ENCODE measurements at places on chromosomes 7 and 10.

DNA sequence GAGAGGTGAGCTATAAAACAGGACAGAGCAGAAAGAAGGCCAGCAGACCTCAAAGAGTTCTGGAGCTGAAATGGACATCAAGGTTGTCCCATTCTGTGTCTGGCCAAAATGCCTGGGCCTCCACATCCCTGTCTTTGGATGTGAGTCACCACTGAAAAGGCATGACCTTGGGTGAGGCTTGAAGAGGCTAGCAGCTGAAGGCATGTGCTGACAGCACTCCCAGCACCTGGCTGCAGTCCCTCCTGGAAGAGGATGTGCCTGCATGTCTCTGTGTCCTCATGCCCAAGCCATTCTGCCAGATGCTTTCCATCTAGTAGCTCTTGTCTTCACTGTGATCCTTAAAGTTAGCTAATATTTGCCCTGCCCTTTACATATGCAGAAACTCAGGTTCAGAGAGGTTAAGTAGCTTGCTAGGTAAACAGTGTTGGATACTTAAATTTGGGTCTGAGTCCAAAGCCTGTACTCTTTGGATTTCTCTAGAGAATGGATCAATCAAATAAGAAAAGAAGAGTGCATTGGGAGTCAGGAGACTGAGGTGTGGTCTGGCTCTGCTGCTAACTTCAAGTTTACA is 35.8 kb downstream of the HECW1 start:
- no peak for DNase-seq

GRCh38 chr10:86033581-86033980 is 333.0 kb downstream of the GRID1 start:
- DNase-seq: no peak

- no peak for DNase-seq
Measured at GRCh38 chr10:5511231-5511884, 12.0 kb upstream of the CALML5 start.

- no peak for DNase-seq
Measured at GRCh38 chr7:128954150-128954549, 16.4 kb downstream of the IRF5 start.

DNA sequence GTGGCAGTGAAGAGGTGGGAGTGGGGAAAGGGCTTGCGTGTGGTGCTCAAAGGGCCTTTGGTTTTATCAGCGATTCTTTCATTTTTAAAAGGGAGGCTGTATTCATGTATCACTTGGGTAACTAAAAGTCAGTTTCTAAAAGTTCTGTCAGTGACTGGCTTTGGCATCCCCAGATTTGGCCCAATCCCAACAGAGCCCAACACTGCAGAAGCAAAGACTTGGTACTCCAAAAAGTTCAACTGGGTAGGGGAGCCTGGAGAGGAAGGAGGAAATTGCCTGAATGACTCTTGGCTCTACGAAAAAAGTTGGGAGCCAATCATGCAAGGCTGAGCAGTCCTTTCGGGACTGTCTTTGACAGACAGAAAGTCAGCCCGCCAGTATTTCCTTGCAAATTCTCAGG is 54.5 kb upstream of the COL13A1 start:
- no peak for DNase-seq

DNA sequence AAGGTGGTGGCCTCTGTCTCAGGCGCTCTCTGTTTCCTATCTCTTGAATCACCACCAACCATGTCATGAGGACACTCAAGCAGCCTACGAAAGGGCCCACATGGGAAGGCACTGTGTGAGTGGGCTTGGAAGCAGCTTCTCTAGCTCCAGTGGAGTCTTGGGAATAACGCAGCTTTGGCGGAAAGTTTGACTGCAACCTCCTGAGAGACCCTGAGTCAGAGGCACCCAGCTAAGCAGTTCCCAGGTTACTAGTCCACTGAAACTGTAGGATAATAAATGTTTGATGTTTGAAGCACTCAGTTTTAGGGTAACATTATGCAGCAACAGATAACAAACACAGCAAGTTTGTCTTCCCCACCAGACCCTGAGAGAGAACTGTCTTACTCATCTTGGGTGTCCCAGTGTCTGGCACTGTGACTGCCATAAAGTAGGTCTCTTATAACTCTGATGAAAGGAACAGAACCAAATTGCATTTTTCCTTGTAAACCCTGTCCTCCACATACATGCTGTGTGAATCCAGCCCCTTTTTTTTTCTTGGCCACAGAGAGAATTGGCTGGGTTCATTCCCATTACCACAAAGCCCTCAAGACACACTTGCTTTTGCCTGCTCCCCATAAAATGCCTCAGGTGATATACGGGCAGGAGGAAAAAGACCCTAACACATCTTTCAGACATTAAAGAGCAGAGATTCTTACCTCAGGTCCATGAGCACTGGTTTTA is 185.5 kb downstream of the ZNF365 start:
- DNase-seq: no peak

DNA sequence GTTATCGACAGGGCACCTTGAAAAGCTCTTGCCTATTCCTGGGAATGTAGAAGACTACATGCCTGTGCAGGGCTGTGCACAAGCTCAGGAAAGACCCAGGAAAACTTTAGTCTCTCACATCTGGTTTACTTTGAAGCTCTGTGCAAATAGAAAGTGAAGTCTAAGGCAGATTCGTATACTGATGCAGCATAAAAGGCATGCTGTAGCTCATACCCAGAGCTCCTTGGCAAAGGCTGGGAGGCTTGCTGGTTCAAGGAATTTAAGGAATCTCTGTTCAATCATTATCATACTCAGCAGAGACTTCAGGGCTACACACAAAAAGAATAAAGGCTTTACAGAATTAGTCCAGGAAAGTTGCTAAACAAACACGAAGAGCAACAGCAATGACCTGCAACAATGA is 192.0 kb downstream of the OTUD1 start:
- DNase-seq: no peak

GRCh38 chr10:11293332-11293731 is 275.7 kb downstream of the CELF2 start:
- no peak for DNase-seq

DNA sequence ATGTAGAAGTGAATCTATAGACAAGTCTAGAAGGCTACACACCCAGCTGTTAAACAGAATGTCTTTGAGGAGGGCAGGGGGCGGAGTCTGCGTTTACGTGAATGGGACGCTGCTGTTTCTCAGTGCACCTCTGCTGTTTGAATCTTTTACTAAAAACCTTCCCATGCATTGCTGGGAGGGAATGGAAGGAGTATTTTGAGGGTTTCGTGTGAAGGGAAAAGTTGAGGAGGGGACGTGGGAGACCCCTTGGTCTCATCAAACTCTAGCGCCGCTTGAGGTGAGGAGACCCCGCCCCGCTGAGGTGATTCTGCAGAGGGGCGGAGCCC is 492 bp upstream of the VCL start:
- DNase-seq: no peak

- DNase-seq: no peak
Measured at GRCh38 chr7:48296966-48297365, 125.7 kb downstream of the ABCA13 start.

DNA sequence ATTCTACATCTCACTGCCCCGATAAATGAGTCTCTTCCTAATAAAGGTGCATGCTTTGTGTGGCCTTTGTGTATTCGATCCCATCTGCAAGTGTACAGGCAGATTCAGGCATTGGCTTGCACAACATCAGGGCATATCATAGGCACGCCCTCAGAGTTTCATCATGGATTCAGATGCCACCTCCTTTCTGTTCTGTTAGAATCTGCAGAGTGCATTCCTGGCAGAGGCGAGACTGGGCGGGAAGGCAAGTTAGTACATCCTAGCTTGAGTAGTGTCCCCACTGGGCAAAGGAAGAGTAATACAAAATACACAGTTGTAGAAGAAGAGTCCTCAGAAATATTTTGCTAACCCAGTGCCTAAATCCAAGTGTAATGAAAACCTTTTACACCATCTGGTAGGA is 346.5 kb upstream of the GALNT17 start:
- DNase-seq: no peak

DNA sequence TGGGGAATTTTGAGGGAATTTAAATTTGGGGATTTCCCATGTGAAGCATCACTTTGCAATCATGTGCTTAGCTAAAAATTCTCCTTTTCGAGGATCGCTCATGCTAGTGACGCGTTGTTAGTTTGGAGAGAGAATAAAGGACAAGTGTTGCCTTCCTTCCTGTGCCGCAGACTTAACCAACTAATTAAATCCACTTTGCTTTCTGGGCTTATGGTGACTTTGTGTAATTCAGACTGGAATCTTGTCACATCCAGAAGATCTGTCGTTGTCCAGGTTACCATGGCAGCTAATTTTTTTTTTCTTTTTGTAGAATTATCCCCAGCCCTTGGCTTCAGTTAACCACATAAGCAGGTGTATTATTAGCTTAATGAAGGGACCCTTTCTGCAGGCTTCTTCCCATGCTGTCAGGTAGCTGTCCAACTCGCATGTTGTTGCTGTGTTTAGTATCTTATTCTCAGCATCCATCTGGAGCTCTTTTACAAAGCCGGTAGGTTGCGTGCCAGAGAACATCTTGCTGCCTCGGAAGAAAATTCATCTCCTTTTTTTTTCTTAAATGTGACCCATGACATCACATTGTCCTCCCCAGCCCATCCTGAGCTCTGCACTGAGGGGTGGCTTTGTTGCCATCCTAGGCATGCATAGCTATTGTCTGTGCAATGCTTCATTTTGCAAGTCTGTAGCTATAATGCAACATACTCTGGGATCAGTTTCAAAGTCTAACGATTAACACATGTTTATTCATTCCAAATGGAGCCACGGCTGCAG is 47.2 kb upstream of the NRP1 start:
- DNase-seq: no peak

- no peak for DNase-seq
Measured at GRCh38 chr7:29328045-29328444, 133.5 kb downstream of the CHN2 start.

GRCh38 chr10:9137368-9137767 is 1082.9 kb downstream of the GATA3 start:
- no peak for DNase-seq

DNA sequence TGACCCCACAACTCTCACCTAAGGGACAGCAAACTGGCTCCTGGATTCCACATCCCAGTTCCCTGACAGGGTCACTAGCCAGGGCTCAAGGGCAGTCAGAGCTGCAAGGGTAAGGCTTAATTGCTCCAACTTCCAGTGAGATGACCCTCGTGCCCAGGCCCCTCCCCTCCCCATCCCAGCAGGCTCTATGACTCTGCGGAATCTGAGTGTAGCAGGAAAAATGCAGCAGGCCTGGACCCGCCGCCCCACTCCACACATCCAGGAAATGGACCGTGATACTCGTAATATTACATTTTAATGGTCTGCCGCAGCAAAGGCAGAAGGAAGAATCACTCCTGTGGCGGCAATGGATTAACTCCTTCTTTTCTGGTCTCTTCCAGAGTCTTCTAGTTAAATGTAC is 91.7 kb upstream of the CHST15 start:
- no peak for DNase-seq

Data from activated T-helper 1 cell treated with anti-CD3 and anti-CD28 coated beads, Interleukin-2, amount 50 U/mL, for 16 hours (primary cell).